ENCODE measurements at places on chromosomes 12 and 14.
A peak's percentile ranks its signal among the peaks of the same experiment; 100 is the strongest.

GRCh38 chr12:24906141-24906540, 42.8 kb downstream of the BCAT1 start:
- DNase-seq: no peak

GRCh38 chr12:54147186-54147585, 41.6 kb downstream of the SMUG1 start:
- DNase-seq: no peak

GRCh38 chr14:26775765-26776563, 178.1 kb upstream of the NOVA1 start:
- DNase-seq: no peak

DNA sequence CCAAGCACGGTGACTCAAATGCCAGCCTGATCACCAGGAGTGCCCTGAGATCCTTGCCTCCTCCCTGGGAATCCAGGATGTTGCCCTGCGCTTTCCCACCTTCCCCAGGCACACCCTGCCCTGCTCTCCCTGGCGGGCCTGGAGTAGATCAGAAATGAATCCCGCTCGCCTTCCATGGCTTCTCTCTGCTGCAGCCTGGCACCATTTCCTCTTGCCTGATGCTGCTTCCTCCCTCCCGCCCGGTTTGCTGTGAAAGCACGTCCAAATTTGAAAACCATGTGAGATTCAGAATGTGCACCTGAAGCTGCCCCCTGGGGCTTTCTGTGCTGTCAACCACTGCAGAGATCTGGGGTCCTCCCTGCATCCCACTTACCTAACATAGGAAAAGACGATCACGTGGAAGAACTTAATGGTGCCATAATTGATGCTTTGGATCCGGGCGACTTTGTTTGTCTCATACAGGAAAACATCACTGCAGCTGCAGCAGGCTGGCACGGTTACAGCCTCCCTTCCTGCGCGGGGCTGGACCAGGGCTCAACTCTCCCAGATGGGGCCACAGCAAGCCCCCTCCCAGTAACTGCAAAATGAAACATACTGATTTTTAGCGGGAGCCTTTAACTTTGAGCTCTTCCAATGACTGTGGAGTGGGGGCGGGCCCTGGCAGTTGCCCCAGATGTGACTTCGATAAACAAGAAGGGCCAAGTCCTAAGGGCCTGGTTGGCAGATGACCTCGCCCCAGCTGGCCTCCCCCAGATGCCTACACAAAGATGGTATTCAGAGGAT, 24.9 kb upstream of the C12orf76 start:
- DNase-seq: peak; percentile 19

DNA sequence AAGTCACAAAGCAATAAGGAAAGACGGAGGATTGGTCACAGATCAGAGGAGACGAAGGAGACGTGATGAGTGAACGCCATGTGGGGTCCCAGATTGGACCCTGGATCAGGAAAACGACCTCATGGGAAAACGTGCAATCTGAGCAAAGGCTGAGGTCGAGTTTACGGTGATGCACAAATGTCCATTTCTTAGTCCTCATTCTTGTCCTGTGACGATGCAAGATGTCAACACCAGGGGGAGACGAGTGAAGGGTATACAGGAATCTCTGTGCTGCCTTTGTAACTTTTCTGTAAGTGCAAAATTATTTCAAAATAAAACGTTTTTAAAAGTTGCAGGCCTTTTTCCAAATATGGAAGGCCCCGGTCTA, 329.8 kb downstream of the MED13L start:
- DNase-seq: no peak

- DNase-seq: peak; percentile 76
These were observed 19.0 kb upstream of the CLEC2A start for GRCh38 chr12:9951026-9951675.

DNA sequence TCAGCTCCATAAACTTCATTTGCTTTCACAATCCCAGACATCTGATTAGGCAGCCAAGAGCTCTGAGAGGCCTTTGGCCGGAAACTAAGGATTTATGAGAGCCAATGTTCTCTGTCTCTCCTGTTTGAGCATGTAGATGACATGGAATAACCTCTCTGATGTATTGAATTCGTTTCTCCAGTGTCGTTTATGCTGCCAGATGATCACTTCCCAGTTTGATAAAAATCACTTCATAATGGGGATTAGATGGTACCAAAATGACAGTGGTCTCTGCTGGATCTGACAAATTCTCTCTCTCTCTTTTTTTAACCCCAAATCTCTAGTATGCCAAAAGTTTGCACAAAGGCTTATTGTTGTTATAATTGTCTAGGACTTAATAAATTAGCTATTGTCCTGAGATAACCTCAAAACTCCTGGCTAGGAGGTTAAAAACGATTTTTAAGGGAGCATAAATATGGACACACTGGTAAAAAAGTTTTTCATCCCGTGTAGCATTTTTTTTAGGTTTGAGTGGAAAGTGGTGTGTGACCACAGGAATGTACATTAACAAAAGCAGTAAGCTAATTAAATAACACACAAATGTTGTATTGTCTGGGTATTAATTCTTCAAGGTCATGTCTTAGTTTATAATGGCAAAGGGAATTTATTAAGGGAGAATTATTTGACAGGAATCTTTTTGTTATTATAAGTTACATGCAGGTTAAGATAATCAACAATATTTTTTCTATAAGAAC, 82.6 kb upstream of the USP44 start:
- no peak for DNase-seq

GRCh38 chr12:80059875-80060274, 39.5 kb upstream of the OTOGL start:
- no peak for DNase-seq

DNA sequence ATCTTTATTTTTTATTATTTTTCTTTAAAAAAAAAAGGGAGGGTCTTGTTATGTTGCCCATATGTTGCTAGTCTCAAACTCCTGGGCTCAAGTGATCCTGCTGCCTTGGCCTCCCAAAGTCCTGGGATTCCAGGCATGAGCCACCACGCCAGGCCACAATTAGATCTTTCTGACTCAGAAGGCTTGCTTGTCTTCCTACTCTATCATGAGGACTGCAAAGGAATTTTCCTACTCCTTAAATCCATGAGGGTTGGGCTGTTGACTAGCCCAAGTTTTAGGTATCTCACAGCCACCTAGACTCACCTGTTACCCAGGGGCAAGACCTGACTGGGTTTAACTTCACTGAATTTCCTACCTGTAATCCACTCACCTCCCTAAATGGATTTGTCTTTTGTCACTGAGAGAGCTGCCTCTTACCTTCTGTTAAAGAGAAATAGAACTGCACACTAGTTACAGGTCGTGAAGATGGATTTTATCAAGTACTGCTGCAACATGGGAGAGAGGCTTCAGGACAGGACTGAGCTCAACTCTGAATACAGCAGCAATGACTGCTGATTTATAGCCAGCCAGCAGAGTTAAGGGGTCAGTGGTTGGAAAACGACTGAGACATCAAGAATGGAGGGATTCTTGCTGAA, 72.3 kb downstream of the B4GALNT3 start:
- no peak for DNase-seq

DNA sequence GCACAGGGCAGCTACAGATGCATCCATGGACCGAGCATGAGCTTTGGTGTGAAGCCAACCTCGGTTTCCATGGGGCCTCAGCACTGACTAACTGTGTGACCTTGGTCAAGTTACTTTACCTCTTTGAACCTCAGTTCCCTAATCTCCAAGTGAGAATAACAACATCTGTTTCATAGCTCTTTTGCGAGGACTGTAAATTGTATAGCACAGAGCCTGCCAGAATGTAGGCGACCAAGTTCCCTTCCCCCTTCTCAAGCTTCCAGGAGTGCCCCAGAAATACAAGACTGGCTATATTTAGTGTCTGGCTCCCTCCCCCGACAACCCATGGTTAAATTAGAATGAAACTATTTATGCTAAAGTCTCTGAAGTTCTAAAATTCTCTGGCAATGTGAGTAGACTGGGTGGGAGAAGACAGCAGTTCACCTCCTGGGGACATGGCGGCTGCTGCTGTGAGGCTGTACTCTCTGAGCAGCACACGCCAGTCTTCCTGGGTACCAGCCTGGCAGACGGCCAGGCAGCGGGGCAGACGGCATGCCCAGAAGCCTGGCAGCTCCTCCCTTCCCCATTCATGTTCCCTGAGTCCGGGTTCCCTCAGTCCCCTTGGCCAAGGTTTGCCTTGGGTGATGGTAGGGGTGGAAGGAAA, 22.0 kb upstream of the TMED10 start:
- DNase-seq: no peak

GRCh38 chr12:92253301-92253700, 107.7 kb upstream of the BTG1 start:
- DNase-seq: no peak

- DNase-seq: no peak
These were observed 69.2 kb upstream of the LTA4H start for GRCh38 chr12:96104566-96104965.

DNA sequence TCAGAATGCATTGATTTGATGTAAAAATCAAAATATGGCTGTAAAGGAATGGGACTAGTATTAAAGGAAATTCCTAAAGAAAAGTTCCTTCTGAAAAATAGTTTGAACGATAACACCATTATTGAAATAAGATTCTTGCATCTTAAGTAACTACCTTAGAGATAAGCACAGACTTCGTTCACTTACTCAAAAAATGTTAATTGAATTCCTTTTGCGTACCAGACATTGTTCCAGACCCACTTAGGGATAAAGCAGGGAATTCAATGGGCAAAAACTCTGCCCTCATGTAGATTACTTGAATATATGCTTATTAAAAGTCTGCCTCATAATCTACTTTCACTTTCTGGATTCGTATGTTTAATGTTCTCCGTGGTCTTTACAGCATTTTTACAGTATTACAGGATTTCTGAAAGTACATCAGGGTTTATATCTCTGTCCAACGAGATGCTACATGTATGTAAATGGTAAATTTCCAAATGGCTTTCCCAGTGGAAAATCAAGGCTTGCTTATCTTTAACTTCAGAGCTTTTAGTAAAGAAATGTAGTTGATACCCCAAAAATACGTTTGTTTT, 213.7 kb downstream of the GXYLT1 start:
- peak; percentile 25 for DNase-seq

DNA sequence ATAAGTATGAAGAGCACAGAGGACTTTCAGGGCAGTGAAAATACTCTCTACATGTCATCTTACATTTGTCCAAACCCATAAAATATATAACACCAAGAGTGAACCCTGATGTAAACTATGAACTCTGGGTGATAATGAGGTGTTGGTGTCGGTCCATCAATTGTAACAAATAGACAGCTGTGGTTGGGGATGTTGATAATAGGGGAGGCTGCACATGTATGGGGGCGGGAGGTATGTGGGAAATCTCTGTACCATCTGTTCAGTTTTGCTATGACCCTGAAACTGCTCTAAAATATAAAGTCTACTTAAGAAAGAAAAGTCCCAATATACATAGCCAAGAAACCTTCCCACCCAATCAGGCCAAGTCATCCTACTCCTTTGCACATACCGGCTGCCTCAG, 88.5 kb downstream of the GPR135 start:
- no peak for DNase-seq

DNA sequence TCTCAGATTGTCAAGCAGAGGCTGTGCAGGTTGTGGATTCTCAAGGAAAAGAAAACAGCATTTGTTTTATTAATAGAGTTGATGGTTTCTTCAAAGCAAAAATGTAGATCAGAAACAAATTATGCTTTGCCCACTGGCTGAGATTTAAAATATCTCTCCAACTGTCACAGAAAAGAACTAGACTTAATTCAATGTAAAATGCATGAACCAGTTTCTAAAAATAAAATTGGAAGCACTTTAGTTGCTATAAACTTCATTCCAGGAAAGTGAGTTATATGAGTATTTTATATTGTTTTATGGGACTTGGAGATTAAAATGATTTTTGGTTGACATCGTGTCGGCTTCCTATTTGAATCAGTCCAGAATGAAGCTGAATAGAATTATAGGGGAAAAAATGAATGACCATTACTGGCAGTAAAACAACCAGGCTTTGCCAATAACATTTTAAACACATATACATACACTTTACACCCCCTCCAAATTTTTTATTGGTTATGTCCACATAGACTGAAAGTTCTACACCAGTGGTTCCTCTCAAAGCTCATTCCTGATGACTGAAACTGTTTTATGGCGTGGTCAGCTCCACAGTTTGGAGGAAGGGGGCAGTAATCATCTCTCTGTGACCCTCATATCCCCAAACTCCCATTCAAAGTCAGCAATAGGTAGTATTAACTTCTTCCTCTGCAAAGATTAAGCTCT, 55.5 kb upstream of the DAAM1 start:
- no peak for DNase-seq

DNA sequence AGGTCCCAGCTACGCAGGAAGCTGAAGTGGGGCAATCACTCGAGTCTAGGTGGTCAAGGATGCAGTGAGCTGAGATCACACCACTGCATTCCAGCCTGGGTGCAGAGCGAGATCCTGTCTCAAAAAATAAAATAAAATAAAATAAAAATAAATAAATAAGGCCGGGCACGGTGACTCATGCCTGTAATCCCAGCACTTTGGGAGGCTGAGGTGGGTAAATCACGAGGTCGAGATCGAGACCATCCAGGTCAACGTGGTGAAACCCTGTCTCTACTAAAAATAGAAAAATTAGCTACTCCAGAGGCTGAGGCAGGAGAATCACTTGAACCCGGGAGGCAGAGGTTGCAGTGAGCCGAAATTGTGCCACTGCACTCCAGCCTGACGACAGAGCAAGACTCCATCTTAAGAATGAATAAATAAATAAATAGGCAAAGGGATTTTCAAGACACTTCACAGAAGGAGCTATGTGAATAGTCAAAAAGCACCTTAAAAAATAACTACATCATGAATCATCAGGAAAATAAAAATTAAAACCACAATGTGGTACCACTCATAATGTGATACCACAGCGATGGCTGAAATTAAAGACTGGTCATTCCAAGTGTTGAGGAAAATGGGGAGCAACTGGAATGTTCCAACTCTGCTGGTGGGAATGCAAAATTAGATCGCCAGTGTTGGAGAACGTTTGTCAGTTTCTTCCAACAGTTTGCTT, 92.9 kb upstream of the TBX3 start:
- DNase-seq: no peak

GRCh38 chr12:58416236-58416635, 474.9 kb downstream of the ATP23 start:
- no peak for DNase-seq

DNA sequence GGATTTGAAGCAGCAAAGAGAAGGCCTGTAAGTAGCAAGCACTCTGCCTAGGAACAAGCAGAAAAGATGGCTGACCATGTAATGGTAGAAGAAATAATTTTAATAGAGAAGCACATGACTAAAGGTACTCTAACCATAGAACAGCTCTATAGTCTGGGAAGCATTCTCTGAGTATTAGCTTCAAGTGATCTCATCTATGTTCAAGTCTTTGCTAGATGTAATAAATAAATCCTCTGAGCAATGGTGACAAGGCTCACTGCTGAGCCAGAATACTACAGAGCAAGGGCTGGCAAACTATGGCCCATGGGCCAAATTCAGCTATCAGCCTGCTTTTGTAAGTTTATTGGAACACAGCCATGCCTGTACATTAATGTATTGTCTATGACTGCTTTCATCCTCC, 84.8 kb downstream of the PEBP1 start:
- DNase-seq: no peak

GRCh38 chr12:111405859-111406473, at the start of gene SH2B3:
Gene SH2B3, plus strand, starts transcription at chr12:111405923. Its CDS starts 12,223 bp downstream, at chr12:111418146.
- DNase-seq: no peak

DNA sequence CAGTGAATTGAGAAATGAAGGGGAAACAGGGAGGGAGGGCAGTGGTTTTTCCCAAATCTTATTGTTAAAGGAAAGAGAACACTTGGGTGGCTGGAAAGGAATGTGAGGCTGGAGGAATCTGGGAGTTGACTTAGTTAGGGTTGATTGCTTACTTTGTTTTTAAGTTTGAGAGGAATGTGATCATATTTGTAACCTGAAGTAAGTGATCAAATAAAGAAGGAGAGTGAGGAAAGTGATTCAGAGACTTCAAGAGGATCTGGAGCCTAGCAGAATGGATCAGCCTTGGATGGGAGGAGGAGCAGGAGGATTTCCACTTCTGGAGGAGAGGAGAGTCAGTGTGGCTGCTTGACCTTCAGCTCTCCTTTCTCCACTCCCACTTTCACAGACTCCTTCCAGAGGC, 6.0 kb upstream of the LRP6 start:
- DNase-seq: no peak
